ENCODE measurements at places on chromosomes 7 and 10.
A peak's percentile ranks its signal among the peaks of the same experiment; 100 is the strongest.

- no peak for DNase-seq
Observed at GRCh38 chr7:66283003-66283920, 78.1 kb downstream of the TPST1 start.

GRCh38 chr7:48734695-48735406, 189.5 kb upstream of the CDC14C start:
- no peak for DNase-seq

- no peak for DNase-seq
Observed at GRCh38 chr7:55018361-55019190, at the start of gene EGFR. Gene EGFR (plus strand): TSS chr7:55019017. CDS start chr7:55019278, 261 bp downstream.

DNA sequence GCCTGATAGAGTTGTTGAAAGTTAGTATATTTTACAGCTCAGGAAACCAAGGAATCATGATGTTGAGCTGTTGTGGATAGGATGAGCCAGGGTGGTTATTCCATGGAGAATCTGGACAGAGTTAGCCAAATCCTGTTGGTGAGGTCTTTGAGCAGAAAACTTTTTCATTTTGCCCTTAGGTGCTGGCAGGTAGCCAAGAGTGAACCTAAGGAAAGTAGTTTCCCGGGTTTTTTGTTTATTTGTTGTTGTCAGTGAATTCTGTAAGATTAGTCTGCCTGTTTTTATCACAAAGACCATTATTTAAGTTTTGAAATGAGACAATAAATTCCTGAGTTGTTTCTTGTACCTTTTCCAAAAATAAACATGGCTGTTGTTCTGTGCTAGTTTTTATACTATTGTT, 61.0 kb downstream of the GALNT11 start:
- no peak for DNase-seq

DNA sequence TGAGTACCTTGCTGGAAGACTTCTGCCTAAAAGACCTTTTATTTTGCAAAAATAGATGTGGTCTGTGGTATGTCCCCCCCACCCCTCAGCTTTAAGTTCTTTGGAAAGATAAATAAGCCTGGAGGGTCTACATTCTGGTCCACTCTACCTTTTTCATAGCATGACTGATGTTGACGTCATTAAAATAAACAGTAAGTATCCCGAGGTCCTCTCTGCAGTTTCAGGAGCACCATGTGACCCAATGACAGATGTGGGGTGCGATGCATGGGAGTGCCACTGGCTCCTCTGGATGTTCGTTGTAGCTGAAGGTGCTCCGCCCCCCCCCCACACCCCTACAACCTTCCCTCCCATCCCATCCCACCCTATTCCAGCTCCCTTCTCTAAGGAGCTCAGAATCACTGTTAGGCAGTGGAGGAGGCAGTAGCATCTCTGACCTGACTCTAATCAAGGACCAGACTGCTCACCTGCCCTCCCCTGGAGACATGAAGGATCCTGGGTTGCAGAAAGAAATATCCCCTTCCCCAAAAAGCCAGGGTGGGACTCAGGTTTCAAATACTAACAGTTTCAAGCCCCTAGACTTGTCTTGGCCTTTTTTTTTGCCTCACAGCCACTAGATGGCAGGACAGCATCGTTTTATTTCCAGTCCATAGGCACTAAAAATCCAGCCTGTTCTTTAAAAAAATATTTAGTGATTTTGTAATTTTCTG, 25.1 kb downstream of the CASP7 start:
- DNase-seq: no peak

DNA sequence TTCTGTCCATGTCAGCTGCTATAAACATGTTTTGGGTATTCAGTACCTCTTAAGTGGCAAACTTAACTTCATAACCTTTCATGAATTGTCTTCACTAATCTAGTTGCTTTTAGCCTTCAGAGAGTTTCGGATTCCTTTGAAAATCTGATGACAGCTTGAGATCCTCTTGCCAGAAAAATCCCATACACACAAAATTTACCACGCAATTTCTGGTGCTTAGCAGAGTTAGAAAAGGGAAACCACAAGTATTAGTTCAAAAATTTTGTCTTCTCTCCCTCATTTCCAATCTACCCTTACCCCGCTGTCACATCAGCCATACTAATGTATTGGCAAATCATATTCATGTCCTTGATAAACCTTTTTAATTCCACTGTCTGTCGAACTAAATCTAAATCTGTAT, 72.7 kb upstream of the TMEM106B start:
- DNase-seq: no peak

DNA sequence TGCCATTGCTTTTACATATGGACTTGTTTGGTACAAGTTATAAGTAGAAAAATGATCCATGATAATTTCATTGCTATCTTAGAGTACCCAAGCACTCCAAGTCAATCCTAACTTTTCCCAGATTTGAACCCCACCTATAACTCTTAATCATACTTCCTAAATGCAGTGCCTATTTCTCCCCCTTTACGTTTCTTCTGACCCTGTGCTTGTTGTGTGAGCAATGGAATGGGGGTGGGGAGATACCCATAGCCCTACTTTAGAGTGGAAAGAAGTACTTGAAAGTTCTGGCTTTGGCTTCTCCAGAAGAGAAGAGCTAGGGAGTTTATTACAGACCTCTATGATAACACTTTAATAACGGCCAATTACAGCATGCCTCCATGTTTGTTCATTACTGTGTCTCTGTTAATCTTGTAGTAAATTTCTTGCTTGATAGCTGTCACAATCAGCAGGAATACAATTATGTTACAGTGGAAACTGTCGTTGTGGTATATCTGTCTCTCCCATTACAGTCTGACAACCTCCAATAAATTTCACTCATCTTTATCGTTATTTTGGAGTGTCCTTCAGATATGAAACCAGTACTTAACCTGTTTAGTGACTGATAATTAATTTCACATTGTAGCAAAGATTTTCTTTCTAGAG, 34.0 kb downstream of the CNPY1 start:
- DNase-seq: no peak

DNA sequence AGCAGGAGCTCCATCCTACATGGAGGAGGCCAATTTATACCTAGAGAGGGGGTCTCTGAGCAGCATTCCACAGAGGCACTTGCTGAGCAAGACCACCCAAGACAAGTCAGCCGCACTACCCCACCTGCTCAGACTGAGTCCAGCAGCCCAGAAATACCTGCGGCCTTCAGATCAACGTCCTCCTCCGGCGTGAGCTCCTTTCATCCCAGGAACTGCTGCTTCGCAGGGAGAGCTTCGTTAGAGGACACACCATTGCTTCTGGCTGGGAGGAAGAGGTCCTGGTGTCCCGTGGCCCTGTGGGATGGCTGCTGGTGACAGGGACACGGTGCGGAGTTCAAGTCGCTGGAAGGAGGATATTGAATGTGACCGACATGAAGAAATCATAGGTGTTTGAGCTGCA, 216.9 kb upstream of the PPP2R2D start:
- no peak for DNase-seq

- peak; percentile 49 for DNase-seq
Observed at GRCh38 chr10:43322769-43323168, 48.7 kb upstream of the FXYD4 start.

DNA sequence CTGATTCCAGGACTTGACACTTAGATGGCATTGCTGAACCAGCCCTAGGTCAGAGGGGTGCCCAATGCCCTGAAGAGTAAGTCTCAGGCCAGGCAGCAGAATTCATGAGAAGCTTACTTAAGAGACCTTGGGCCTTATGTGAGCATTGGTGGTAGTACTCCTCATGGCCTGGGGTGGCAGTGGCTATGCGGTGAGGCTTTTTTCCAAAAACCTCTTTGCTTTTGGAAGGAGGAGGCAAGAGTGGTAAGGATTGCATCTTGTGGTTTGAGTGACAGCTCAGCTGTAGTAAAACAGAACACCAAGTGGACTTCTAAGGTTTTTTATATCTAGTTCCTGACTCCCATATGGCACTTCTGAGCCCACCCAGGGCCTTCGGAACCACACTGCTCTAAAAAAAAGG, 459.0 kb upstream of the STEAP1 start:
- DNase-seq: no peak

DNA sequence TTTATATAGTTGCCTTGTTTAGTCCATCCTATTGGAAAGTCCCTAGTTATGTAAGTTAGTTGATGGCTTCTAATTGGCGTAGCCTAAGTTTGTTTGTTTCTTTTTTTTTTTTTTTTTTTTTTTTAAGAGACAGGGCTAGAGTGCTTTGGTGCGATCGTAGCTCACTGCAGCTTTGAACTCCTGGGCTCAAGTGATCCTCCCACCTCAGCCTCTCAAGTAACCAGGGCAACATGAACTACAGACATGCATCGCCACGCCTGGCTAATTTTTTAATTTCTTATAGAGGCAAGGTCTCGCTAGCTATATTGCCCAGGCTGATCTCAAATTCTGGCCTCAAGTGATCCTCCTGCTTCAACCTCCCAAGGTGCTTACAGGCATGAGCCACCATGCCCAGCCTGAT, 7.1 kb downstream of the CSGALNACT2 start:
- no peak for DNase-seq

- no peak for DNase-seq
Observed at GRCh38 chr10:57679916-57680315, 587.8 kb downstream of the IPMK start.

DNA sequence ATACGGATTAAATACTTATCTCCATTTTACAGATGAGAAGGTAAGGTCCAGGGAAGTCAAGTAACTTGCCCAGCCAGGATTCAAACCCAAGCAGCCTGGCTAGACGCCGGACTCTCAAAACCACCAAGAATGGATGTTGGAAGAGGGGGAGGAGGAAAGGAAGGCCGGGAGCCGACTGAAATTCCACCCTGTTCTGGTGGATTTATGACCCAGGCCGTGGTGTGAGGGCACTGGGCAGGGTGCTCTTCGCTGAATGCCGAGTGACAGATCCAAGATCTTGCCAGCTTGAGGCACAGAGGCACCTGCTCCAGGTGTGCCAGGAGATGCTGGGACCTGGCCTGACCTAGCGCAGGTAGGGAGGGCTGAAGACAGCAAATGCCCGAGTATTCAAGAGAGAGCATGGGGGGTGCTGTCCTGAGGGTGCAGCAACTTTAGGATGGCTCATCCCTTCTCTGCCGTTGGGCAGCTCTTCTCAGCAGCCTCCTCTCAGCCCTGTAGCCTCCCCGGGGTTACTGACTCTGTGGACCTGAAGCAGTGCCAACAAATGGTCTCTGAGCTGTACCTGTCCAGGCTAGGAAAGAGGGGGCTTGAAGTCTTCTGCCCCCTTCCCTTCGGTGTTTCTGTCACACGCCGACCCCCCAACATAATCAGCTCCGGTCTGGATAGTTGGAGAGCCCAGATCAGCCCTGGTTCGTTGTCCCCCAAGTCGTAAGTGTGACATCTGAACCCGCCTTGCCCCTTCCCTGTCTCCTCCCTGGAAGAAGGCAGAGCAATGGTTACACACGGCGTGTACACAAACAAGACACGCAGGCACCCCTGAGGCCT, 713 bp downstream of the LOXL4 start:
- no peak for DNase-seq

DNA sequence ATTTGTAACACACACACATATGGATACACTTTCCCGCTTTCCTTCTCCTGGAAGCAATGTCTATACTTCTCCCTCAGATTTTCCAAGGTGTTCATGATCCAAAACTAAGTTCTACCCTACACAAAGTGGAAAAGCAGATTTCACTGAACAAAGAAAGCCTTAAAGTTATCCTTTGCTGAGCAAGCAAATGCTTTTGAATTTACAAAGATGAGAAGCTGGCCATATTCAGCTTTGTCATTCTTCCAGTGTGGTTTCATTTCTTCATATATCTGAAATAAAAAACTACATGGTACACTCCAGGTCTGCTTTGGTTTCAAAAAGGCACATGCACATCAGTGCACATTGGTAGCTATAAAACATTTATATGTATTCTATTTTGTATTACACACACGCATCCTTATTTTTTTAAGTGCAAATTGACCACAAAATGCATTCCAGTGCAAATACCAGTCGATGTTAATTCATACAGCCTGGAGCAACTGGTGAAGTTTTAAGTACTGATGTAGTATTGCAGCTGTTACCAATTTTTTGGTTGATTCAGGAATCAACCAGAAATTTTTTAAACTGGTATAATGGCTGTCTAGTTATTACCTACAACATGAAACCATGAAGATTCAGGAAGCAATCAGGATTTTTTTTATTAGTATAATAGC, 65.5 kb upstream of the SRPK2 start:
- DNase-seq: no peak

GRCh38 chr10:13496164-13496563, 32.6 kb downstream of the BEND7 start:
- DNase-seq: no peak

- DNase-seq: no peak
Observed at GRCh38 chr10:80598084-80598798, 60.5 kb downstream of the SH2D4B start.

DNA sequence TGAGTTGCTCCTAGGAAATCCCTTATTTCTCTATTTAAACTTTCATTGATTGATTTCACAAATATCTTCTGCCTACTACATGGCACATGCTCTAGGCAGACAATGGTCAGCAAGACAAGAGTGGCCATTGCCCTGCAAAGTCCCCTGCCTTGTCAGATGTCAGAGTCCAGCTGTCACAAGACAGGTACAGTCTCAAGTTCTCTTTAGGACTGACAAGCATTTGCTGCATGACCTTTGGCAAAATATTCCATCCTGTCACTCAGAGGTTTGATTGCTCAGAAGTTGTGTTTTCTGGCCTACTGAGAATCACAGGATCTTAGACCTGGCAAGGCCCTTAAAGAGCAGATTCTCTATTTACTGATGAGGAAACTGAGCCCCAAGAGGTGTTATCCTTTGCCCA, 322.3 kb upstream of the NFE2L3 start:
- no peak for DNase-seq

DNA sequence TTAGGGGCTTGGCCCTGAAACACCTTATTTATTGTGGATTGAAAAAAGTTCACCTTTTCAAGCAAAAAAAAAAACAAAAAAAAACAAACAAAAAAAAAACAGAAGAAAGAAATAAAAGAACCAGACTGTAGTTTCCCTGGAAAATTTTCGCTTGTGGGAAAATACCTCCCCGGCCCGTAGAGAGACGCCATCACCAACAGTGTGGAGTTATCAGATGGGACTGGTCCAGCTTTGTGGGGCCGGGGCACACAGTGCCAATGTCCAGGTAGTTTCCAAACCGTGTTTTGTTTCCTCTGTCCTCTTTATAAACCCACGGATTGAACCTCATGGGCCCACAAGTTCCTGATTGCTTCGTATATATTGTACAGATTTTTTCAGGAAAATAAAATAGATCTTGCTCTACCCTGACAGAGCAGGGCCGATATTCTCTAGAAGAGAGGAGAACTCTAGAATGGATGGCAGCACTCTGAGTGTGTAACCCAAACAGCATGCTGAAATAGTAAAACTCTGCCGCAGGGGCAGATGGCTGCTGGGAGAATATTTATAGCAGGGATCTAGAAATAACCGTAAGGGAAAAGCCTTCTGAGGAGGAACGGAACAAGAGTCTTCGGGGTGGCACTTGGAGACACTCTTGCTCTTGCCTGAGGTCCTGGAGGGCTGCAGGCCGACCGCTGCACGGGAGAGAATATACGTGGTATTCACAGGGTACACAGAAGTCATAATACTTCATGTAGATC, 241.0 kb downstream of the FRMD4A start:
- no peak for DNase-seq

- no peak for DNase-seq
Observed at GRCh38 chr7:66110856-66111255, 3.8 kb upstream of the CRCP start.

- no peak for DNase-seq
Observed at GRCh38 chr7:89002981-89003956, 207.7 kb upstream of the TEX47 start.
